ENCODE measurements at places on chromosomes 13 and 19.
A peak's percentile ranks its signal among the peaks of the same experiment; 100 is the strongest.

- DNase-seq = no peak
Measured at GRCh38 chr19:4094761-4095487, 28.2 kb upstream of the ZBTB7A start.

DNA sequence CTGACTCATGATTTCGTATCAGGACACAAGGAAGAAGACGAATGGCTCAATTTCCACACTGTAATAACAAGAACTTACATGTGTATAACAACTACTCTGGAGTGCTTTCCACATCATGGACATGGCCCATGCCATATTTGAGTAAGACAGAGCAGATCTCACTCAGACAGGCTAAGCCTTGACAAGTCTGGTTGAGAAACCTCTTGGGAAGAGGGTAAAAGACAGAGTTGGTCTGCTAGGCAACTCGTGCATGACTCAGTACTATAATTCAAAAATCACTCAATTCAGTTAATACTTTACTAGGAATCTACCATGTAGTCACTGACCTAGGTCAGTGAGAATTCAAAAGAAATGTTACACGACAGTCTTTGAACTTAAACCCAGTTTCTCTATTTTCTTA, 5.7 kb upstream of the THSD1 start:
- no peak for DNase-seq

DNA sequence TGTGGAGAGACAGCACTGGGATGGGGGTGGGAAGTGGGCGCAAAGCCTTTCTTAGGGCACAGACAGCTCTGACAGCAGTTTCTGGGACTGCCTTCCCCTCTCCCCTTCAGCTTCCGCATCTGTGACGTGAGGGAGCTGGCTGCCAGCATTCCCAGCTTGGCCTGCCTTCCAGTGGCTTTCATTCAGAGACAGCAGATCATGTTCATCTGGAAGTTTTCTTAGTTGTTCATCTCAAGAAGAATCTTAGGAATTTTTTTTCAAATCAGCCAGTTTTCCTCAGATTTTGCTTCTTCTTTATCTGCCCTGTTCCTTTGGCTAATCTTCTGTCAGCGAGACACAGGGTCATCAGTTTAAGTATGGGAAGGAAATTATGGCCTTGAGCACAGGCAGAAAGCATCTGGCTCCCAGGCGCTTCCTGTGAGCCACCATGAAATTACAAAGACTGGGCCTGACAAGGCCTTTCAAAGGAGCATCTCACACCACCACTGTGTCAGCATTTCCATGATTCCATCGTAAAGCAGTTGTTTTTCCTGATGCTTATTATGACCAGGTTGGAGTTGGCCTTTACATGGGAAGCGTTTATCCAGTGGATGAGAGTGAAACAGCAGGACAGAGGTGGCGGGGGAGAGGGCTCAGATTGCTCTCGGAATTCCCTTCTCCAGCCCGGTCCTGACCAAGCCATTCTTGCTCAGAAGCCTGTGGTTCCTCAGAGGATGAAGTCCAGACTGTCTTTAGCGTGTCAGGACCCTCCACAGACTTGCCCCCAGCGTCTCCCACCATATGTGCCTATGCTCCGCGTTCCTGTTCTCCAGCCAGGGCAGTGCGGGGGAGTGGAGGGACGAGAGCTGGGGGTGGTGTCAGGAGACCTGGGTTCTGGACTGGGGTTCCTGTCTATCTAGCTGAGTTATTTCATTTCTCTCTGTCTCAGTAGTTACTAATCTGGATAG, 43.6 kb downstream of the ARHGAP35 start:
- no peak for DNase-seq

DNA sequence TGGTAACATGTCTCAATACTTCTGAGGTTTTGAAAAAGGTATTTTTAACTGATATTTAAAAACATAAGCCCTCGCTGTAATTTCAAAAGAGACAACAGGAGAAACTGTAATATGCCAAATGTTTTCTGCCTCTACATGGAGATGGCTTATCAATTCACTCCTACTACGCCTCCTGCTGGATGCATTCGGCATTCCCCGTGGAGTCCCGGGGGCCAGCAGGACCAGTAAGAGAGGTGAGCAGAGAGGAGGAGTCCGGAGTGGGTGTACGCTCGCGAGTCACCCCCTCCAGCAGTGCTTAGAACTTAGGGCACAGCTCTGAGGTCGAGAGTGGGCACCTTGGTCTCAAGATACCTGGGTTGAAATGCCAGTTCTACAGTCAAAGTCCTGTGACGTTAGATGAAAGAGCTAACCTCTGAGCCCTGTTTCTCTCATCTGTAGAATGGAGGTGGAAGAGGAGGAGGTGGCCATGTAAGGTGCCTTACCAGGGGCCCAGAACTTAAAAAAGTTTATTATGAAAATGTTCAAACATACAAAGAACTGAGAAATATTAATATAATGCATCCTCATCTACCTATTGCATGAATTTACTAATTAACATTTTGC, 110.2 kb downstream of the STK24 start:
- DNase-seq = peak; percentile 67

GRCh38 chr19:996051-996838, 4.0 kb upstream of the GRIN3B start:
- peak; percentile 70 for DNase-seq

- no peak for DNase-seq
Measured at GRCh38 chr13:30088312-30088855, 219.0 kb downstream of the KATNAL1 start.

- DNase-seq = peak; percentile 97
Measured at GRCh38 chr19:38930776-38931520, at the start of gene MRPS12. MRPS12 (plus strand) TSS chr19:38930944; CDS start chr19:38931295, 351 bp downstream.

DNA sequence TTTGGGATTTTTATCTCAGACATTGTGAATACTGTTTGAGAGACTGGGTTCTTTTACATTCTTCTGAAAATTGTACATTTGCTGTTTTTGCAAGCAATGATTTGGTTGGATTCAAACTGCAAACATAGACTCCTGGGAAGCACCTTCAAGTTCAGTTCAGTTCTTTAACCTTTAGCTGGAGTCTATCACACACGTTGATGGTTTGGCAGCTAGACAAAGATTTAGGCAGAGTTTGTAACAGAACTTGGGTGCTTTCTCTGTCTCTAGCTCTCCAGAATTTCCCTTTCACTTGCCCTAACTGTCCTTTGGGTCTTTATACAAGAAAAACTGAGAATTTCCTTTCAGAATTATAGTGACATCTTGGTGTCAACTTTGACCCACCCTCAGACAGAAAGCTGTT, 556.6 kb downstream of the DIAPH3 start:
- no peak for DNase-seq

DNA sequence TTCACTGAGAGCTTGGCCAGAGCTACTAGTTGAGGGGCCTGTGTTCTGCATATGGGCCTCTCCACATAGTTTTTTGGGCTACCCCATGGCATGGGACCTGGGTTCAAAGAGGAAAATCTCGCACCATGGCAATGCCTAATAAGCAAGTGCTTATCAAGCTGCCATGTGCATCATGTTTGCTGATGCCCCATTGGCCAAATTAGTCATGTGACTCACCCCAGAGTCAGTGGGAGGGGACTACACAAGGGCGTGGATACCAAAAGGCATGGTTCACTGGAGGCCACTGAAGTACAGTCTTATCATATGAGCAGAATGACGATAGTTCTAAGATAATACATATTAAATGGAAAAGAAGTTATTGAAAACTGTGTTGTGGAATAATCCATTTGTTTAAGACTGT, 214.8 kb downstream of the LMO7 start:
- DNase-seq = no peak

DNA sequence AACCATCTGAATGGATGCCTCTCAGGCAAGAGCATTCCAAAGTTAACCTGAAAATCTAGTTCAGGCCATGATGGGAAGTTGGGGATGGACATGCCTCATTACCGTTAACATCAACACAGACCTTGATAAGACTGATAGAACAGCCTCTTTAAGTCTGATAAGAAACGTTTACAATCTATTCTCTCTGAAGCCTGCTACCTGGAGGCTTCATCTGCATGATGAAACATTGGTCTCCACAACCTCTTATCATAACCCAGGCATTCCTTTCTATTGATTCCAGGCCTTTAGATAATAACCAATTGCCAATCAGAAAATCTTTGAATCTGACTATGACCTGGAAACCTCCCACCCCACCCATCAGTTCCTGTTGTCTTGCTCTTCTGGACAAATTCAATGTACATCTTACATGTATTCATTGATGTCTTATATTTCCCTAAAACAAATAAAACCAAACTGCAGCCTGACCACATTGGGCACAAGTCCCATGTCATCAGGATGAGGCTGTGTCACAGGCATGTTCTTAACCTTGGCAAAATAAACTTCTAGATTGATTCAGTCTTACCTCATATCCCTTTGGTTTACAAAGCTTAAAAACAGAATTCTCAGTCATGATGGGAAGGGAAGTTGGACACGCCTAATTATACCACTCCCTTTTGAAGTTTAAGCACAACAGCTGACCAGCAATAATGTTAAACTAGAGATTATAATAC, 843.8 kb upstream of the SPRY2 start:
- DNase-seq = no peak

GRCh38 chr19:32817569-32818476, 51.7 kb downstream of the SLC7A9 start:
- DNase-seq = no peak

DNA sequence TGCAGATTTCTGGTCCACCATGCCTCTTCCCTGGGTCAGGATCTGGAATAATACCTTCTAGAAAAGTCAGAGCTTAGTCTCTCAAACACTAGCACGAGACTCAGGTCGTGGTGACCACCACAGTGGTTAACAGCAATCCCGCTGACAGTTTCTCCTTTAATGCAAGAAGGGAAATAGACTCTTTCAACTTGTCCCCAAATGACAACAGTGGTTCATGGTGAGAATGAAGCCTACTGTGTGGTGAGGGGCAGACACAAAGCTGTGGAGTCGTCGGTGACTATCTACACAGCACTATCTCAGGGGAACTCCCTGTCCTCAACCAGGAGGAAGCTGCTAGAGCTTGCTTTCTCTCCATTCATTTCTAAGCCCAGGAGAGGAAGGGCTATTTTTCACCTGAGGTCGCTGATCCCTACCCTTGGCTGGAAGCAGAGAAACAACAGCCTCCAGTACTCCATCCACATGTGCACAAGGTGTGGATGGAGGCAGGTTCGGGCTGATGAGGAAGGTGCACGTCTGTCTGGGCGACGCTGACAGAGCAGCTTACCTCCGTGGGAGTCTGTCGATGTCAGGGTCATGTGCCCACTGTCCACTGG, 72.4 kb downstream of the STK24 start:
- no peak for DNase-seq

- DNase-seq = no peak
Measured at GRCh38 chr13:60986301-60986700, 429.3 kb downstream of the PCDH20 start.

DNA sequence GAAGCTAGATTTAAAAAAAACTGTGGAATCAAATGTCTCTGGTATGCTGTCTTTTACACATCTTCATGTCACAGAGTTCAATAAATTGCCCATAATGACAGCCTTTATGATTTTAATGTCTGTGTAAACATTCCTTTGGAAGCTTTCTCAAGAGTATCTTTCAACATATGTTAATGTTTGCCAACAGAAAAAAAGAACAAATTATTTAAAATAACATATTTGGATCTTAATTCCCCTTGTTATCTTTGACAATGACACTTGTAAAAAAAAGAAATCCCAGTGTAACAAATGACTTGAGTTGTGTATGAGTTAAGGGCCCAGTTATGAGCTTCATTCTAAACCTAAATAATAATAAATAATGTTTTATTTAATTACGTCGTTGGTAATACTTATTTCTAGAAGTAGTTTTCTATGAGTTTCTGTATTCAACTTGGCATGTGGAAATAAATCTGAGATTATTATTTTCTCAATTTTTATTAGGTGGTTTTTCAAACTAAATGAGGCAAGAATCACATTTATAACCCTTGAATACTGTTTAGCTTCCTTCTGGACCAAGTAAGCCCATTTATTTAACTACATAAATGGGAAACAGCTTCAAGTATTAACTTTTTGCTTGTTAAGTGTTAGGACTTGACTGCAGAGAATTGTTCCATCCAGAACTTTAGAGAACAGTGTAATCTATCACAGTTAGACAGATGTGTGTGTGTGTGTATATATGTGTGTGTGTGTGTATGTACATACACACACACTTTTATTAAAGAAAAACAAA, 182.1 kb downstream of the POSTN start:
- no peak for DNase-seq

- DNase-seq = no peak
Measured at GRCh38 chr13:73820285-73820684, 313.9 kb downstream of the KLF12 start.

DNA sequence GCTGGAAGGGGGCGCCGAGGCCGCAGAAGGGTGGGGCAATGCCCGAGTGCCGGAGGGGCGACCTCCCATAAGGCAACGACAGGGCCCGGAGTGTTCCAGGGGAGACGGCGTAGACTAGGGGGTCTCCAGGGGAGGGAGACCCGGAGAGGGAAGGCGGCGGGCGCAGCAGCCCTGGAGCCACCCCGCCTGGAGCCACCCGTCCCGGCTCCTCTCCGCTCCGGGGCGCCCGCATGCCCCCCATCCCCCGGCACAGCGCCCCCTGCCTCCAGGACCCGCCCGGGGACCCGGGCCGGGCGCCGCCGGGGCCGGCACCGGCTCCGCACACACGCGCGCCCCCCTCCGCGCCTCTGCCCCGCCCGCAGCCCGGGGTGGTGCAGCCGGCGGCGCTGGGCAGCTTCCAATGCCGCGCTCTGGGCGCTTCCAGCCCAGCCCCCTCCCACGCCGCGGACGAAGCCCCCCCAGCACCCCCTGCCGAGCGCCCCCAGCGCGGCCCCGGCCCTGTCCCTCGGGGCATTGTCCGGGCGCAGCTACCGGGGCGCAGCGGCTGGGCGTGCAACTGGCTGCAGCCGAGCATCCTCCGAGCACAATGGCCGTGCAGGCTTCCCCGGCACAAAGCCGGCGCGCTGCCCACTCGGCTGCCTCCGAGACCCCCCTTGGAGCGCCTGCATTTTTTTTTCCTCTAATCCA, 519 bp downstream of the PTPRS start:
- peak; percentile 84 for DNase-seq

DNA sequence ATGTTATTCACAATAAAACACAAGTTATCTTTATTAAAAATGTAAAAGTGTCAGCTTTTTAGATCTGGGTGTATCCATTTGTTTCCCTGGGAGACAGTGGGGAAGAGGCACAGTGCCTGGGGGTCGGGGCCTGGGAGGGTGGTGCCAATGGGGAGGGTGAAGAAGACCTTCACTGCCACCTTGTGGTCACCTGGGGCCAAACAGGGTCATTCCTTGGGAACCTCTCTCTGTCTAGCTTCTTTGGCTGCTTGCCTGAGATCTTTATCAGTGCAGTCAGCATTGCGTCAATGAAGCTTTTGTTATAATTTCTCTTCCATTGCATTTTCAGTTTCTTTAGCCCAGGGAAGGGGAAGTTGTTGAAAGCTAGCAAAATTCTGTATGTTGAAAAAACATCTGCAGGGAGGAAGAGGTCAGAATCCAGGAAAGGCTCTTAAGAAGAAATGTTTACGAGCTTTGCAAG, 39.1 kb downstream of the PCDH8 start:
- peak; percentile 91 for DNase-seq
